ENCODE measurements at places on chromosomes 3 and 15.

- DNase-seq, result peak; percentile 83
Measured at GRCh38 chr3:171101982-171102641, 75.6 kb upstream of the SLC2A2 start.

GRCh38 chr15:39856357-39856756 lies 63.7 kb downstream of the GPR176 start:
- no peak for DNase-seq

GRCh38 chr3:138356730-138357405 lies 8.5 kb downstream of the MRAS start:
- DNase-seq, result no peak

DNA sequence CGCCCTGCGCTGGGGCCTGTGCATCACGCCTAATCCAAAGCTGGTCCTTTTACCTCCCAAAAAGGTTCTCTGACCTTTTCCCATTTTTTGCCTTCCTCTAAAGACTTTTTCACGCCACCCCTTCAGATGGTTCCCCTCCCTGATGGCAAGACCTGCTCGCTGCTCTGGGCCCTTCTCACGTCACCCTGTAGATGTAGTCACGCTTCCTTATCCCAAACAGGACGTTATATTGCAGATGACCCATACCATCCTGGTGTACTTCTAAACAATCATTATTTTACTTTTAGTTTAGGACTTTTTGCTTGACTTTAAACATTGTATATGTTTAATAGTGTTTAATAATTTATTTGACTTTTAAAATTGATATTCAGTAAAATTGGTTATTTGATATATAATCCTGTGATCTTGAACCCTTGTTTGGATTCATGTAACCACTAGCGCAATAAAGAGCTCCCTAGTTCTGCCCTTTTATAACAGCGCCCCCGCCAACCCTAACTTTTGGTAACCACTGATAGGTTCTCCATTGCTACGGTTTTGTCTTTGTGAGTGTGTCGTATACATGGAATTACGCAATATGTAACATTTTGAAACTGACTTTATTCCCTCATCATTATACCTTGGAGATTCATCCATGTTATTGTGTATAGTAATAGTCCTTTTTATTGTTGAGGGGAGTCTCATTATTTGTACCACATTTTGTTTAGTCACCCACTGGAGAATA lies 159.0 kb upstream of the CHRNA7 start:
- no peak for DNase-seq

DNA sequence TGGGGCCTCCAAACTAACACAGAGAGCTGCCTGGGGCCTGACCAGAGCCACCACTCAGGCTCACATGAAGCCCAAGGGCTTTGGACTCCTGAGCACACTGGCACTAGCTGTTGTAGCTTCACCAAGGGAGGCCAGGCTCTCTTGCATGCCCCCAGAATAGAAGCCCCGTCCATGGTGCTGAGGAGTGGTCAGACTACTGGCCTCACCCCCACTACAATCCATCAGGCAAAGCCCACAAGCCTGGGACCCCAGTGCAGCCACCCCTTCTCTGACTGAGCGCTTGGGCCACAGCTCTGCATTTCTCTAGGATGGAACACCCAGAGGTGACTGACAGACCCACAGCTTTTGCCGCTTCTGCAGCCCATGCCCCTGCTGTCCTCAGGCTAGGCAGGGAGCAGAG lies 180.8 kb downstream of the PYDC2 start:
- DNase-seq, result no peak

DNA sequence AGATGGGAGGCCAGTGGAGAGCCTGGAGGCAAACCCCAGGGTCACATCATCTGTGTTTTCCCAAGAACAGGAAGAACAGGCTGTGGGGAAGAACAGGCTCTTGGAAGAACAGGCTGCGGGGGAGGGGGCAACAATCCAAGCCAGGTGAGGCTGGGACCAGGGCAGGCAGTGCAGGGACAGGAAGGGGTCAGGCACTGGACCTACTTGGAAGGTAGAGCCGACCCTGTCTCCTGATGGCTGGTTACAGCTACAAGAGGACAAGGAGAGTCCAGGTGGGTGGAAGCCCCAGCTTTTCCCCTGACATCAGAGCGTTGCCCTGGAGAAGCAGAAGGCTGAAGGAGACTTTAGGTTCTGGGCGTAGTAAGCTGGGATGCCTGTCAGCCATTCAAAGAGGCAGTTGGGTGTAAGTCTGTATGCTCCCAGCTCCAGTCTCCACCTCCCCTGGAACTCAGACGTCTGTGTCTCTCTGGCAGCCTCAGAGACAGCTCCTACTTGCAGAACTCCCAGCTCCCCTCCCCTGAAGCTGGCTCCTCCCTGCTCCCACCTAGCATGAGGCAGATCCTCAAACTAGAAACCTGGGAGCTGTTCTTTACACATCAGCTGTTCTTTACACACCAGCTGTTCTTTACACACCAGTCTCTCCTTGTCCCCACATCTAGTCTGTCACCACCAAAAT lies 130.9 kb downstream of the DNAJB8 start:
- DNase-seq, result no peak

DNA sequence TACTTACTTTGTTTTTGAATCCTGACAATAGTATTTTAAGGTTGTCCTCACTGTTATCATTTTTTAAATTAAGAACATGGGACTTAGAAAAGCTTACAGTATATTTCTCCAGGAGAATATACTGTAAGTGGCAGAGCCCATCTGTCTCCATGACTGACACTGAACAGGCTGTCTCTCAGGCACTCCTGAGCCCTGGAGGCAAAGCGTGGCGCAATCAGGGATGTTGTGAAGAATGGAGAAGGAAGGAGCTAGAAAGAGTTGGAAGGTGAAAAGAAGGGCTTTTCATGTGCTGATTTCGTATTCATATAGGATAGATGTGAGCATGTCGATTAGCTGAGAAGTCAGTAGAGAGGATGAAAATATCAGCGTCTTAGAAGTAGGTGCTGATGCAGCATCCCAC lies 41.5 kb downstream of the FGF12 start:
- no peak for DNase-seq

DNA sequence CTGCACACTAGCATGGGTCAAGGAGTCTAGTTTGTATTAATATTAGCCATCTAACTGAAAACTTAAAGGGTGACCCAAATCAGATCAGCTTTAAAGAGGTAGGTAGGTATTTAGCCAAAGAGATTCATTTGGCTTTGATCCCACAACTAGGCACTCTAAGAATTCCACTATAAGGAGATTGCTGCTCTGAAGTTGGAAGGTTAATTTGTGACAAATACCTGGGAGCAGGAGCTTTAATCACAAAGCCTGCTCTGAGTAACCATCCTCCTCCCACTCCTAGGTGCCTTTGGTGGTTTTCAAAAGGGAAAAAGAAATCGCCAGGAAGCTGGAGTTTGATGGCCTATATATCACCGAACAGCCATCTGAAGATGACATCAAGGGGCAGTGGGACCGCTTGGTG lies 120.3 kb upstream of the CHRM5 start:
- no peak for DNase-seq

DNA sequence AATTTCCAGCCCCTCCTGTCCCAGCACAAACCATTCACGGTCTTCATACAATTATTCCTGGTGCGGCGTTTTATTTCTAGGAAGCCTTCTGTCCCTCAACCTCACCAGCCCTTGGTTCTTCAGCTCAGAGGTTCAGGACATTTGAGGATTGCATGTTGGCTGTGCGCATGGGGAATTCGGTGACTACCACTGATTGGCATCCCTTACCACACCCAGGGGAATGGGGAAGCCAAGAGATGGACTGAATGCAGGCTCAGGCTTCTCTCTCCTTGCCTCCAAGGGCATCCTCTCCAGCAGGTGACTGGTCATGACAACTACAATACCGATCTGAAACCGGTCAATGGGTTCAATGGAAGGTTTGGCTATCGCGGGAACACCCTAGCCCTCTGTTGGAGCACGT lies 153.8 kb downstream of the MTHFS start:
- no peak for DNase-seq

DNA sequence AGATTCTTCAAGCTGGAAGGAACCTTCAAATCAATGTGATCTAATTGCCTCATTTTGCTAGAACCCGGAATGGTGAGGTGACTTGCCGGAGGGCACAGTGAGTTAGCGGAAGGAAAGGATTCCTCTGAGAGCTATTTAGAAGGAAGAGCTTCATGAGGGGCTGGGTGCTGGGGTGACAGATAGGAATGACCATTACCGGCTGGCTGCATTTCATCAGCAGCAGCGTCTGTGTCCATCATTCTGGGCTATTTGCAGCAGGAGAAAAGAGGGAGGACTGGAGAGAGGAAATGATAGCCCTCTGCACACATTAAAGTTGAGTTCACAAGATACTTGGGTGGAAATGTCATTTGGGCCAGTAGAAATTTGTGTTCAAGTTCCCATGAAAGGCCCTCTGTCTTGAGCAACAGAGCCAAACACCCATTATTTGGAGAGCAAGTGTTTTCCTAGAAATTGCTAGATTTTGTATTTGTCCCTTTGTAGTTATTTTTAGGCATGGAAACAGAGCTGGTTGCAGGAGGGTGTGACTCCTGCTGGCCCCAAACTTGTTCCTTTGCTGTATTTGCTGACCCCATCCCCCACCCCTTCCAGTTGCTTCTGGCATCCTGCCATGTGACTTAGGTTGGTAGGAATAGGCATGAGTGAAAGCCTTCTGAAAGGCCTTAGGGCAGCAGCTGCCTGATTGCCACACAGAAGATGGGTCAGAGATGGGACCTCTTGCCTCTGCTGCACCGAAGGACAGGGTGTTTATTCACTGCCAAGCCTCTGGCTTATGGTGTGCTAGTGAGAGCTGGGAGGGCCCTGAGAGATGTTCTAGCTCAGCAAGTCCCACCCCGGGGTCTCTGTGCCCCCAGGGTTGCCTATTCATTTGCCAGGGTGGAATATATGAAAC lies 87.5 kb upstream of the PLXNA1 start:
- no peak for DNase-seq

DNA sequence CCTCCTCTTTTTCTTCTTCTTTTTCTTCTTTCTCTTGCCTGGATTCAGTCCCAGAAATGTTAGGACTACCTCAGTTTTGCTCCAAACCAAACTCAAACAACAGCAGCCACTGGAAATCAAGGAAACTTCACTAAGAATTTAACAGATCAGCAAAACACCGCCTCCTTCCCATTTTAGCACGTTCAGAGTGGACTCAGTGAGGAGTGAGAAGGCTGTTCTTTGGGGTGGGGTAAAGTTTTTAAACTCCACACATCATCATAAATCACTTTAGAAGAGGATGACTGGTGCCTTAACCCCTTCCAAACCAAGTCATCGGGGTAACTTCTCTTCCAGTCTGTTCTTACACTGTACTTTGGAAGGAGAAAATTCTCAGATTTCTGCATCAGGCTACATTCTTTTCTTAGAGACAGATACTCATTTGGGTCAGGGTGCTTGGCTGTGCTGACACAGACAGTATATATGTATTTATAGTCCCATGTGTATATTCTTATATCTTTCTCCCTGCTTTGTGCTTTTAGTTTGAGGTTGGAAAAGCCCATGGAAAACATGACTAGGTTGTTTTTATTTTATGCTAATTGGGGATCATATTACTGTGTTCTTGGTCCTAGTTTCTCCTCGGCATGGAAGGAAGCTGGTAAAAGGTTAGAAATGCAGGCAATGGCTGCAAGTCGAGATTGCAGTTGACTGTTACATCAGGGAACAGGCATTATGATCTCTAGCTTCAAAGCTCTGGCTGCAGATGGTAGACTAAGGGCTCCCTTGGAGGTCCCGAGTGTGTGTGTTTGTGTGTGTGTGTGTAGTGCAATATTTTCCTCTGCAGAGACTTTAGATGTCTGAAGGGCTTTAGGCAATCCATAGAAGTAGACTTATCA lies at the start of gene CCDC80:
TSS of gene CCDC80 (minus strand) at position 214 of the 872 bp plus-strand sequence. CDS start 1,238 bp downstream, outside the sequence.
- DNase-seq, result peak; percentile 80

DNA sequence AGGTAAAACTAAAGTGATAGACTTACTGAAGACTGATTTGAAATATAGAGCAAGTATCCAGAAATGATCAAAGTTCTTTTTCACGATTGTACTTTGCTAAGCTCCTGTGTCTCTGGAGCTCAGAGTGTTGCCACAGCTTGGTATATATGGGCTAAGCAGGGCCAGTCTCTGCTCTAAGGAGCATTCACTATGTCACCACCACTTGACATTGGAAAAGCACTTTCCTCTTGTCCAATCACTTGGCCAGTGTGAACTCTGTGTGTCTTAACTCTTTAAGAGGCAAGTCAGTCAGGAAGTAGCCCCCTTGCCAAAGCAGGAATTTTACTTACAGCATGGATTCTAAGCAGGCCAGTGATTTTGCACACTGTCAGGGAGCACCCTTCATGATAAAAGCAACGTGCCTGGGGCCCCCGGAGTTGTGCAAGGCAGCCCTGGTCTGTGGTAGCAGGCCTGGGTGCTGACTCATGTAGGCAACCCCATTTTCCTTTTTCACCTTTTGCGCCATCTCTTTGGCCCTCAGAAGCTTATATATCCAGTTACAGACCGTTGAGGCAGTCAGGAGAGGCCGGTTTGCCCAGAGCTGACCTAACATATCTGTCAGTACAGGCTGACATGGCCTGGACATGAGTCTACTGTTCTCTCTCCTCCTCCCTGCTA lies 73.0 kb downstream of the HCN4 start:
- DNase-seq, result no peak

DNA sequence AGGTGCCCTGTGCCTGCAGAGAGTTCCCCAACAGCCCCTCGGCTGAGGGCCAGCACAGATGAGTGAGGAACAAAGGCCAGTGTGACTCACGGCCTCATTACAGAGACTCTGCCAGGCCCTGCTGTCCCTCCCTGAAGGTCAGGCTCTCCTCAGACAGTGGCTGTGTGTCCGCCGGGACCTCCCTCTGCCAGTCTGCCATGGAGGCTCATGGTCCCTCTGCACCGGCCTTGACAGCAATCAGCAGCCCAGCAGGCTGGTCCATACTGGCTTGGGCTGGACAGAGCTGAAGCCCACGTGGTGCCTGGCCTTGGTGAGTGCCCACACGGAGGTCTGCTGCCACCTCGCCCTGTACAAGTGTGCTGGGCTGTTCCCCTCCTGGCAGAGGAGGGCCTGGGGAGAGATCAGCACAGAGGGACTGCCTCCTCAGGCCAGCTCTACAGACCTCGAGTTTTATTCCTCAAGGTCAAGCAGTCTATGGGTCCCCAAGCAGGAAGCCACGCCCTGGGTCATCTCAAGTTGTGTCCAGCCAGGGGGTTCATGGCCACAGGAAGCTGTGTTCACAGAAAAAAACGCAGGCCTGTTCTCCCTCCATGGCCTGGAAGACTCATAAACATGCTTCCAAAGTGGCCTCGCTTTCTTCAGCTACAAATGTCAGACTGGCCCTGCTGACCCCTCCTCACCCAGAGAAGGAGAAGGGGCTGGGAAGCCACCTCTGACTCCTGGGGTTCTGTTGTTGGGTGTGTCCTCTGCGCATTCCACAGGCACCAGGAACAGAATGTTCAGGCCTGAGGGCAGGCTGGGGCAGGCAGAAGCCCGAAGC lies 27.0 kb downstream of the SLC41A3 start:
- no peak for DNase-seq

GRCh38 chr3:74106925-74107324 lies 482.2 kb upstream of the PDZRN3 start:
- no peak for DNase-seq

DNA sequence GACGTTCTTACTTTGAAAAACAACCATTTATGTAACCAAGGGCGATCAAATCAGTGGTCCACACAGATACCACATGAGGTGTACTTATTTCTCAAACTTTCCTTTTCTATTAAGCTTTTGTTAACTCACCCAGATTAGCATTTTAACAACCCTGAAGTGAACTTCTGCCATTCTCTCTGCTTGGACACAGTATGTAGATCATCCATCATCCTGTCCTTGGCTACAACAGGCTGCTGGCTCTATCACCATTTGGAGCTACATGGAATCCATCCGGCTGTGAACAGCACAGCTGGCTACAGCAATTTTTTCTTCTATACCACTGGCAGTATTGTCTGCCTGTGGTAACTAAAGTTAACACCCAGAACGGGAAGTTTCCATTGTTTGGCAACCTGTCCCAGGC lies 4.4 kb downstream of the SEMA6D start:
- no peak for DNase-seq

Measured in HS-5 (cell line).